H9 (cell line): ENCODE measurements at places on chromosomes 11 and 22. TPM values are rescaled to one million over a fixed set of nuclear protein-coding genes. Genes with fewer than 3 reads are reported as not detected.

ZDHHC24 gene
- 8.1 and 8.9 TPM in 2 replicates for total RNA-seq

LGR4 gene
- total RNA-seq, result 97.1 and 99.2 TPM in 2 replicates

RBMXL2 gene
- not detected in 2 replicates for total RNA-seq

CADM1 gene
- 11.9 and 12.5 TPM in 2 replicates for total RNA-seq

XKR3 gene
- 0.22 TPM in 1 of 2 replicates, not detected in the other for total RNA-seq

RRP8 gene
- 14.2 and 16.0 TPM in 2 replicates for total RNA-seq

DNA sequence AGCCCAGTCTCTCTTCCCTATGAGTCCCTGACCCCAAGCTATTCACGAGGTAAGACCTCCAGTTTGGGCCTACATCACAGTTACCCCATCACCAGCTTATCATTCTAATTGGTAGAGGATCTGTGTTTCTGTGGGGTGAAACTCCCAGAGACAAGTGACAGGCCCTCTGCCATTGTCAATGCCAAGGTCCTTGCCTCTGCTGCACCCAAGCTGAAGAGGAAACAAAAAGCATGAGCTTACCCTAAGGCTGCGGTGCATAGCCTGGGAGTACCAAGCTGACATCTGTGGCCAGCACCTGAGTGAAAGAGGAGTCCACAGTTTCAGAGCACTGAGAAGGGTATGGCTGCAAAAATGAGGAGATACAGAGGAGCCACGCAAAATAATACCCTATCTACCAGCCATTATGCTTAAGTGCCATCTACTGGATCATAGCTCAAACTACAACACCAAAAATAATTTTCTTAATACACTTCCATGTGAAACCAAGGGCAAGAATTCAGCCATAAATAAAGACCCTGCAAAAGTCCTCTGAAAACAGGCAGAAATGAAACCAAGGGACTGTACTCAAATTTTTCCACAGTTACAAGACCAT lies 62.3 kb upstream of the ANO5 start:
- DNase-seq, result no peak

- no peak for DNase-seq
Measured at GRCh38 chr11:92401520-92401919, 176.9 kb downstream of the FAT3 start.

DNA sequence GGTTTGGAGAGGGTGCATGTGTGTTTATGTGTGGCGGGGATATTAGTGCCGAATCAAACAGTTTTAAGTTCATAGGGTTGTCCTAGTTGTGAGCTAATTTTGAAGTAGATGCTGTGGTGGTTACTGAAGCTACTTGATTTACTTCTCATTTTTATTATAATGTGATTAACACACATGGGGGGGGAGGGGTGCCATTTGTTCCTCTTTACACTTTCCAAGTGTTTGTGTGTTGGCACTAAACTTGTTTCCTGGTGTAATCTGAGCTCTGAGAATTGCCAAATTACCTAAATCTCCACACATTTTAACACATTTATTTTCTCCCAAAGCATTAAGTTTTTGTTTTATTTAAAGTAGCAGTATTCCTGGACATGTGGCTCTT lies 60.1 kb downstream of the ZNRF3 start:
- no peak for DNase-seq

GRCh38 chr11:1388763-1389102 lies 1.0 kb upstream of the BRSK2 start:
- no peak for DNase-seq

- peak; percentile 26 for DNase-seq
Measured at GRCh38 chr22:46578251-46578823, 40.9 kb upstream of the CELSR1 start.

GRCh38 chr11:47106798-47107411 lies 69.8 kb downstream of the ARFGAP2 start:
- no peak for DNase-seq

- DNase-seq, result peak; percentile 35
Measured at GRCh38 chr11:103862802-103863174, 173.7 kb upstream of the DDI1 start.

- no peak for DNase-seq
Measured at GRCh38 chr11:3086671-3087150, 29.5 kb upstream of the CARS1 start.

DNA sequence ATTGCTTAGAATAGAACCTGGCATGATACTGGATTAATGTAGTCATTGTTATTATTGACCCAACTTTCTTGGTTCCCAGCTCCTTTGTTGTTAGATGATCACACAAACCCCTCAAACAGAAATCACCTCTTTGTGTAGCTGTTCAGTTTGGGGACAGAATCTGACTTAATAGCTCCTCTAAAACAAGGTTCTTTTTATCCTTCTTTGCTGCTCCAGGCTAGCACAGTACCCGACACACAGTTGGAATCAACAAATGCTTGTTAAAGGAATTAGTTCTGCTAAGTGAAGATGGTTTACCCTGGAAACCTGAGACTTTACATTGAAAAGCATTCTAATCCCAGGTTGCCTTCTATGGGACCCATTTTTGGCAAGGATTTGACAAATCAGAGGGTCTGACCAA lies 43.9 kb downstream of the GAB2 start:
- no peak for DNase-seq
